ENCODE measurements at places on chromosomes 5 and 9. TPM values are rescaled to one million over a fixed set of nuclear protein-coding genes. Genes with fewer than 3 reads are reported as not detected.

The SLC23A1 gene
- polyA plus RNA-seq: not detected

The PCDHGA7 gene
- 0.68 TPM for polyA plus RNA-seq

The SPATA31A6 gene
- not detected for polyA plus RNA-seq

The MSX2 gene
- polyA plus RNA-seq: not detected

The PCDHGA10 gene
- 3.6 TPM for polyA plus RNA-seq

The DMRT2 gene
- polyA plus RNA-seq: not detected

The TRIP13 gene
- 14.9 TPM for polyA plus RNA-seq

The MARVELD2 gene
- 5.7 TPM for polyA plus RNA-seq

The NEURL1B gene
- 0.44 TPM for polyA plus RNA-seq

The LRRC19 gene
- polyA plus RNA-seq: not detected

The SH3RF2 gene
- 0.21 TPM for polyA plus RNA-seq

The PCDHA10 gene
- 0.11 TPM for polyA plus RNA-seq

The HSDL2 gene
- polyA plus RNA-seq: 5.6 TPM

The CNTNAP3B gene
- polyA plus RNA-seq: 29.8 TPM

The SLC9A3 gene
- polyA plus RNA-seq: 0.79 TPM

The BTNL9 gene
- polyA plus RNA-seq: 0.33 TPM

The NR2F1 gene
- polyA plus RNA-seq: 33.4 TPM

The HMCN2 gene
- polyA plus RNA-seq: 0.04 TPM

The PDE6A gene
- polyA plus RNA-seq: not detected

The SLC27A6 gene
- not detected for polyA plus RNA-seq

The PSAT1 gene
- polyA plus RNA-seq: 15.2 TPM

The RASGRF2 gene
- polyA plus RNA-seq: 0.41 TPM

The NUTM2G gene
- not detected for polyA plus RNA-seq

The FAT2 gene
- polyA plus RNA-seq: not detected

The TMEM250 gene
- polyA plus RNA-seq: 29.7 TPM

The FAM81B gene
- polyA plus RNA-seq: not detected

The FPGS gene
- 77.7 TPM for polyA plus RNA-seq

The PFN3 gene
- not detected for polyA plus RNA-seq

The FBXL17 gene
- 1.4 TPM for polyA plus RNA-seq

The SLC34A3 gene
- not detected for polyA plus RNA-seq

The ARAP3 gene
- polyA plus RNA-seq: 60.6 TPM

The PRDM9 gene
- not detected for polyA plus RNA-seq

The ZDHHC11B gene
- not detected for polyA plus RNA-seq
